ENCODE measurements at places on chromosomes 12 and 14.

DNA sequence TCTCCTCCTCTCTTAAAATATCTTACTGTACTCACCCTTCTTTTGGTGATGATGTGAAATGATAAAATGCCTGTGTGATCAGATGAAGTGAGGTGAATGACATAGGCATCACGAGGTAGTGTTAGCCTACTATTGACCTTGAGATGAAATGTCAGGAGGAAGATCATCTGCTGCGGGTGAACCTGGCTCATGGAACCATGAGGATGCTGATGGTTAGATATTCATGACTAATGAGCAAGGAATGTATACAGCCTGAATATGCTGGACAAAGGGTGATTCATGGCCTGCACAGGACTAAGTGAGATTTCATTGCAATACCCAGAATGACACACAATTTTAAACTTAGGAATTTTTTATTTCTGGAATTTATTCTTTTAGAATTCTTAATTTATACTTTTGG lies 89.6 kb downstream of the DAAM1 start:
- no peak for DNase-seq

GRCh38 chr12:61291647-61292046 lies 968.6 kb upstream of the USP15 start:
- DNase-seq: no peak

DNA sequence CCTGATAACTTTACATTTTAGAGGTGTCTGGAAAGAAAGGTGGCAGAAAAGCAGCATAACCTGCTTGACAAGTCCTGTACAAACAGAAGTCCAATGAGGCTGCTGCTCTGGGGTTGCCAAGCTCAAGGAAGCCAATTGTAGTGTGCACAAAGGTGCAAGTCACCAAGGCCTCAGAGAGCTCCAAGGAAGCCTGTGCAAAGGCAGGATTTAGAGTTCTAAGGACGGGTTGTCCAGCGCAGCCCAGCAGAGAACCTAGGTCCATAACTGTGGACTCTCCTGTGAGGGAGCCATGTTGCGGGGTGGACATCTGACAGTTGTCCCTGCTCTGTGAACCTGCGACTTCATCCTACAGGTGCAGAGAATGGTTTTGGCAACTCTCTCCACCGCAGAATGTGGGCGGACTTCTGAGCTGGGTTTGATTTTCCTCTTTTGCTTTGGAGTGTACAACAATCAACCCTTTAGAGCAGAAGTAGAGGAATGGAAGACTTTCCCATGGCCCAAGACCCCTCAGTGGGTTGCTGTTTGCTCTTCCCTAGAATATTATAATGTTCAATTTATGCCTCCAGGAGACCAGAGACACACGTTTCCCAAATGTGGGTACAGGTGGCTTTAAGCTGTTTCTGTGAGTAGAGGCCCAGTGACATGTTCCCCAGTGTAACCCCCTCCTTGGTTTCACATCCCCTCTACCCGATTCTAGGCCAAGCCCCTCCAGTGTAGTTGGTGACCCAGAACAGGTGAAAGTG lies 81.0 kb downstream of the ETV6 start:
- no peak for DNase-seq

GRCh38 chr12:64173456-64173855 lies 48.6 kb downstream of the KICS2 start:
- DNase-seq: no peak

DNA sequence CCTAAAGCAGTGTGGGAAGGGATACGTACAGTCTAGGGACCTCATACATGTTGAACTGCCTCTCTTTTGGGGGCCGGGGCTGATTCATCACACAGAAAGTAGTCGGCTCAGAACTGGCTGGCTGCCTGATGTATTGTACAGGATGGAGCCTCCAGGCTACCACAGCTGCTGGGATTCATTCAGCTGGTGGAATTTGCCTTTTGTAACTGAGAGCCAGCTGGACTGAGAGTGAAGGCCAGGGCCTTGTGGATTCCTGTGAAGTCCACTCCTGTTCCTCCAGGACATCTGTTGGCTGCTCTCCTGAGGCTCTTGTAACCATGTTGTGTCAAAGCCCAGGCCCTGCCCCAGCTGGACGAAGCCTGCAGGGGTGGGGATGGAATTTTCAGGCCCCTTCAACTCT lies 116.3 kb upstream of the PRICKLE1 start:
- no peak for DNase-seq

GRCh38 chr12:101690544-101691098 lies 6.8 kb upstream of the CHPT1 start:
- DNase-seq: no peak

- DNase-seq: no peak
Observed at GRCh38 chr12:115355301-115355700, 671.3 kb upstream of the TBX3 start.

DNA sequence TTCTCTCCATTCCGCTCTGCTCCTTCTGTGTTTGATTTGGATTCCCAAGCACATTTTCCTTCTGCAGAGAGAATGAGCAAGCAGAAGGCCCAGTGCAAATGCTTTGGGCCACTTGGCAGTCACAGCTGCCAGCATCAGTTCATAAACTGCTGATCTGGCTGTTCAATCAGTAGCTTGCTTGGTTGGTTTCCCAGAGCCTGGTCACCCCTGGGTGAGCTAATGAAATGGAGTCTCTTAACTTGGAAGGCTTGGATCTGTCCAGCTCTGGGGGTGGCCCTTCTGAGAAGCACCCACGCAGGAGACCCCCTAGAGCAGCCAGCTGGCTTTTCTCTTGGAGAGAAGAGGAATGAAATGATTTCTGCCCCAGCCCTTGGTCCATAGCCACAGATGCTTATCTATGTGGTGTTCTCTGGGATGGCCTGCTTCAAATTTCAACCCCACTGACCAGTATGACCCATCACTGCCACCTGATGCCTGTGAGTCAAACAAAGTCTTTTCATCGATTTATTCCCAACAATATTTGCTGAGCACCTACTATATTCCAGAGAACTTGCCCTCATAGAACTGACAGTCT lies 30.3 kb downstream of the FAIM2 start:
- no peak for DNase-seq

DNA sequence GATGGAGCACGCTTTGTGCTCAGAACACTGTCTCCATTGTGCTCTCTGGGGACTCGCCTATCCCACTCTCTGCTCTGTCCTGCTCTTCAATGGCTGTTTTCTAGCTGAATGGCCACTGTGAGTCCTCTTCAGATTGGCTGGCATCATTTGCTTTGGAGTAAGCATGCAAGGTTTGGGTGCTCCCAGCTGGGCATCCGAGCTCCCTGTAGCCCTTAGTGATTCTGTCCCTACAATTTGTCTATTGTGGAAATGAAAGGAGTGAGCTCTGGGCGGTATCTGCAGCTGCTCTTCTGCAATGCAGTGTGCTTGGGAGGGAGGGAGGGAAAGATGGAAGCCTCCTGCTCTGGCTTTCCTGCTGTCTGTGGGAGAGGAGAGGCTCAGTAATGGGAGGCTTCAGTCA lies 84.8 kb downstream of the SMOC1 start:
- DNase-seq: no peak

- no peak for DNase-seq
Observed at GRCh38 chr12:103538397-103538796, 42.6 kb upstream of the C12orf42 start.

DNA sequence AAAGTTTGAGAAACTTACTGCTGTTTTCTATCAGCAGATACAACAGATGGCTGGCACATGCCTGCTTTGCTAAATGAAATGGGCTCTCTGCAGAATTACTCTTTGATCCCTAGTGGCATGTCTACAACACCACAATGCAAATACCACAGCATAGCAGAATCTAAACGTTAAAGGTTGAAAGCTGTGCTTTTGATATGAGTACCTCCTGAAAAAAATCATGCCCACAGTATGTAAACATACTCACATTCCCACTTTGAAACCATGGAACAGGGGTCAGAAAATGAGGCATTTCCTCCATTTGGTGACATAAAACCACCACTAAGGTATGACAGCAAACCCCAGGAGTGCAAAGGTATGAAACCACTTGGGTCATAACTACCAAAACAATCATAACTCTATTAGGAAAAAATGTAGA lies 7.5 kb downstream of the WIF1 start:
- no peak for DNase-seq

DNA sequence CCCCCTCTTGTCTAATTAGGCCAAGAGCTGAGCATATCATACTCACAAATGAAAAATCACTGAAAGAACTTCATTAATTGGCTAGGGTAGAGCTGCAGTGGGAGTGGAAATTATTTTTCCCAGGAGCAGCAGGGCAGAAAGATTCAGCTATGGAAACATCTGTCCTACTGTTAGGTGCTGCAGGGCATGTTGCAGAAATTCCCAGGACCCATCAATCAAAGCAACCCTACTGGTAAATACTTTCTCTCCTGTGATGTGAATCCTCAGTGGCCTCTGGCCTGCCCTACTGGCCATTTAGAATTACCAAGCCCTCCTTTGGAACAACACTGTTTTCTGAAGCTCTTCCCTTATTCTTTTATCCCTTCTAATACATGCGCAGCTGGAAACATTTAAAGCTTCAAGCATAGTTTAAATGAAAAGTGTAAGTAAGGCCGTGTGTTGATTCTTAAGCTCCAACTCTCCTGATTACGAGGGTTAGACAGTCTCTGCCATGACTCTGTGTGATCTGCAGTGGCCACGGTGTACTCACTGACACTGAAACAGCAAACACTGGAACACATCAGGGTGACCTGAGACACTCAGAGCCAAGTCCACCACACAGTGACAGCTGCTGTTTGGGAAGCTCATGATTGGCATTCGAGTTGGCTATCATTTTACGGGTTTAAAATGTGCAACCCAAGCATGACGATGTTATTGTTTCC lies 62.6 kb upstream of the TMCC3 start:
- DNase-seq: no peak

GRCh38 chr14:61196034-61196433 lies 85.1 kb downstream of the TMEM30B start:
- no peak for DNase-seq

GRCh38 chr12:9708853-9709252 lies 24.0 kb downstream of the CLECL1 start:
- no peak for DNase-seq

- DNase-seq: no peak
Observed at GRCh38 chr14:105496831-105497591, 6.0 kb downstream of the TEDC1 start.

GRCh38 chr12:82745807-82746206 lies 59.1 kb downstream of the TMTC2 start:
- DNase-seq: no peak

- DNase-seq: no peak
Observed at GRCh38 chr12:94192506-94192905, 44.1 kb downstream of the PLXNC1 start.

DNA sequence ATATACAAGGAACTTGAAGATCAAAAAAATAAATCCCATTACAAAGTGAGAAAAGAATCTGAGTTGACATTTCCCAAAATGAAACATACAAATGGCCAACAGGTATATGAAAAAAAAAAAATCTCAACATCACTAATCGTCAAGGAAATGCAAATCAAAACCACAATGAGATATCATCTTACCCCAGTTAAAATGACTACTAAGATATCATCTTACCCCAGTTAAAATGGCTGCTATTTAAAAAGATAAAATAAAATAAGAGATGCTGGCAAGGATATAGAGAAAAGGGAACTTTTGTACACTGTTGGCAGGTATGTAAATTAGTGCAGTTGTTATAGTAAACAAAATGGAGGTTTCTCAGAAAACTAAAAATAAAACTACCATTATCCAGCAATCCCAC lies 44.4 kb downstream of the PLEKHG7 start:
- no peak for DNase-seq

DNA sequence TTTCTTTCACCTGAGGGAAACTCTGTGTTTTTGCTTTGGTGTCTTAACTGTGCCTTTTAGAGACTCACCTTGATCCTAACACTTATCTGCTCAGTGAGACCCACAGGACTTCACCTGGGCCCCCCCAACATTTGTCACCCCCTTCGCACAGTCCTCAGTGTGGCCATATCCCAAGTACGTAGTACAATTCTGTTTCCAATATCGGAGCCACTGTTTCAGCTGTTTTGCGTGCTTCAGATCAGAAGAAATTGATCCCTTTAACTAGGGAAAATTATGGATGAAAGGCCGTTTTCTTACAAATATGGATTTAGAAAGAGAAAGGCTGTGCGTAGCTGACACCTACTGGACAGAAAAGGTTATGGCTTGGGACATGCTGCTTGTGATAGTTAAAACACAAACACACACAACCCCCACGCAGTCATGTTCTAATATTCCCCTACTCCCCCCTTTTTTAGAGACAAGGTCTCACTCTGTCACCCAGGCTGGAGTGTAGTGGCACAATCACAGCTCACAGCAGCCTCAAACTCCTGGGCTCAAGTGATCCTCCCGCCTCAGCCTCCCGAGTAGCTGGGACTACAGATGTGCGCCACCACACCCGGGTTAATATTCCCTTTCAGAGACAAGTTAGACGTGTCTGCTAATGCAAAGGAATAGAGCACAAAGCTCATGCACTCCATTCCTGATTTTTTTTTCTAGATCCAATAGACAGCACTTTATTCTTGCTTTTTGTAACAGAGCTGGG lies 3.6 kb upstream of the SLC7A8 start:
- DNase-seq: peak; percentile 24

DNA sequence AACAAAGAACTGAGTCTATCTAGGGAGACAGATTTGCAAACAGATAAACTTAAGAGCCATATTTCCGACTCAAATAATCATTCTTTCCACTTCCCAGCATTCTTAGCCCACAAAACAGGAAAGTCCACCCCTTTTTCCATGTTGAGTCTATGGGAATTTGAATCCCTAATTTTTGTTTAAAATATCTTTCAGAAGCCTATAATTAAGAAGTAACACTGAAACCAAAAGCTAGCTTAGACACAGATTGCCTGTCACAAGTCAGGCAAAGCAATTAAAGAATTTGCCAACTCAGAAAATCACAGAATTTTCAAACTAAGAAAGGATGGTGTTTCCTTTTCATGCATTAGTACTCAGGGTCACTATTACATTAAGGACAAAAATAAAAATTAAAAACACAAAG lies 17.0 kb downstream of the ATP2B1 start:
- DNase-seq: no peak

- DNase-seq: no peak
Observed at GRCh38 chr12:124383028-124383427, 88.1 kb downstream of the RFLNA start.

DNA sequence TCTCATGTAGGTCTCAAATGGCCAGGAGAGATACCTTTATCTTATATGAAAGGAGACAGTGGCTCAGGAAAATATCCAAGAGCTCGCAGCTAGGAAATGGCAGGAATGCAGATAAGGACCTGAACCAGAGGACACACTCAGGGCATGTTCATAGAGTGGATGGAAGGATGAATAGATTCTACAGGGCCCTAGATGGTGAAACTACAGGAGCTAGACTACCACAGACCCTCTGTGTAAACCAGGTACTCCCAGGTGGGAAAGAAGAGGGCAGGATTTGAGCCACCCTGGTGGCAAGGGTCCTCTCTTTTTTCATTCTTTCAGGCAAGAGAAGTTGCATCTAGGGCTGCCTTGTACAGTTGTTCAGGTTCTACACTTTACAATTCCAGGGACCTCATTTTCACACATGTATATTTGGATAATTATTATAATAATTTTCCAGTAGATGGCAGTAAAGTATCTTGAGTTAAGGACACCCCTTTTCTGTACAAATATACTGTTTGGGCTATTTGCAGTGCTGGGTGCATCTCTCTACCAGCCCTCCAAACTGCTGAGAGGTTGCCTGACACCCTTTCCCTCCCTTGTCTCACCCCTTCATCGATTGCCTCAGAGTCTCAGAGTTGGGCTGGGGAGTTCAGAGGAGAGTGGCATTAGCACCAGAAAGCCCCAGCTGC lies 10.5 kb upstream of the ZDHHC22 start:
- DNase-seq: no peak

- no peak for DNase-seq
Observed at GRCh38 chr12:19245106-19245505, 115.6 kb downstream of the PLEKHA5 start.

Data from CD4-positive, alpha-beta T cell treated with Interleukin-2 at 100 ng/mL for 4 hours (primary cell).